ENCODE measurements at places on chromosomes 12 and 14.

DNA sequence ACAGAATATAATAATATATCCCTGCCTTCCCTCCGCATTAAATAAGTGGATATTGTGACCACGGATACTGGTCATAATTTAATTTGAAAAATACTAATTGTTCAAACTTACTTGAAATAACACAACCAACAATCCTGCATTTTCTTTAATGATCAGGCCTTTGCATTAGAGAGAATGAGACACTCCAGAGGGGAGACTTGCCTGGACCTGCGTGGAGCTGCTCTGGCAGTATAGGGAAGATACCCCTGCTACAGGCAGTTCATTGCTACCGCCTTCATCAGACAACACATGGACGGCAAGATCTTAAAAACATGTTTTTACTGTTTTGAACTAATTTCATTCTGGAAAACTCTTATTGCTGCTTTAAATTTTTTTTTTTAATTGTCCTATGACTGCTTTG, 211.0 kb upstream of the FAR2 start:
- DNase-seq: no peak

GRCh38 chr14:80310938-80311750, 99.8 kb upstream of the DIO2 start:
- no peak for DNase-seq

- DNase-seq: no peak
These were observed at the start of gene SDSL for GRCh38 chr12:113422030-113422885. TSS of gene SDSL (plus strand) at chr12:113422380. CDS start at chr12:113427983, 5,603 bp downstream.

DNA sequence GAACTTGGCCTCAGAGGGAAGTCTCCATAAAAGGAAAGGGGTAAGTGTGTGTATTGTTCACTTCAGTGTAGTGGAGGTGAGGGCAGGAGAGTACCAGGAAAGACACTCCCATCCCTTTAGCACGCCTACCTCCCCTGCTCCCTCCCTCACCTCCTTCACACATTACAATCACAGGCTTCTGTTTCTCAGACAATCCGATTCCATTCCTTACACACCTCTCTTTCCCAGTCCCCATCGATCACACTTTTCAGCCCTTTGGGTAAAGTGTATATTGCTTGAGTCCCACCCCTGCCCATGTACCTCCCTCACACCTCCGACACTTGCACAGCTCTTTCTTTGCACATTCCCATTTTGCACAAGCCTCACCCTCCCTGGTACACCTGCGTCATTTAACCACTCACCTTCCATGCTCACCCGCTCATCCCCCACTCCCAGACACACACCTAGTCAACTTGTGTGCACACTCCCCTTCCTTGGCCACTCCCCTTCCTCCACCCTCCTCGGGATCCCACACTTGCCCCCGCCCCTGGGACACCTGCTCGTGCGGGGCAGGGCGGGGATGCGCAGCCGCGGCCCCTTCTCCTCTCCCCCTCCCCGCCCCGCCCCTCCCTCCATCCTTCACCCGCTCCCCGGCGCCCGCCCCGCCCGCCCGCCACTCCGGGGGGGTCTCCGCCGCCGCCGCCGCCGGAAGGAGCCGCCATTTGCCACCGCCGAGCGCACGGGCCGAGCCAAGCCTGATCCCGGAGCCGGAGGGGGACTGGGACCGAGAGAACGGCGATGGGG, at the start of gene MARCHF9:
Gene MARCHF9, plus strand, starts transcription at position 693 of the 783 bp plus-strand sequence. CDS start 426 bp downstream, outside the sequence.
- no peak for DNase-seq

DNA sequence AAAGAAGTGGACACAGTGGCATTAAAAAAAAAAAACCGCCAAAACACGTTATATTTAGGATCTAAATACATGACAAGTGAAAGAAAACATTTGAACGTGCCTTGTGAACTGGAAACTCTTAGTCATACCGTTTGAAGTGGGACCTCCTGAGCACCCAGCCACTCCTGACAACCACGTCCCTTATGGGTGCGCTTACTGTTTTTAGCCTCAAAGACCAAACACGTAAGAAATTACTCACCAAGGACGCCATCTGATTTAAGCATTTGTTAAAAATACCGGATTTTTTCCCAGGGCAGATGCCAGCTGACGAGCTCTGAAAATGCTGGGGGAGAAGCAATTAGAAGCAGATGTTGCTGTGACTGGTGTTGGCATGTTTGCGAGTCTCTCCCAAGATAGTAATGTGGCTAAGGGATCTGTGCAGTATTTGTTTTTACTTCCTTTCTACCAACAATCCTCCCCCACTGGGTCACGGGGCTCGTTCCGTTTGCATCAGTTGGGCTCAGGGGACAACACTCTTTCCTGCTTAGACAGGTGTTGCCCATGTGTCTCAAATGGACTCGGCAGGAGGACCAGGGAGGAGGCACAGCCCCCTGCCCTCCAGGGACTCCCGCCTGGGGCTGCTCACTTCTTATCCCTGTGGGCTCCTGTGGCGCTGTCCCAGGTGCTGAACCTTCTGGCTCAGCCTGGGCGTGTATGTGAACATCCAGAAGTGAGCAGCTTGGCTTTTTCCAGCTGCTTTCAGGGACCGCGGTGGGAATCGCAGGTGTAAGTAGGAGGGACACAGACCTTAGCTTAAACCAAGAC, 101.0 kb downstream of the BEGAIN start:
- peak; percentile 10 for DNase-seq

DNA sequence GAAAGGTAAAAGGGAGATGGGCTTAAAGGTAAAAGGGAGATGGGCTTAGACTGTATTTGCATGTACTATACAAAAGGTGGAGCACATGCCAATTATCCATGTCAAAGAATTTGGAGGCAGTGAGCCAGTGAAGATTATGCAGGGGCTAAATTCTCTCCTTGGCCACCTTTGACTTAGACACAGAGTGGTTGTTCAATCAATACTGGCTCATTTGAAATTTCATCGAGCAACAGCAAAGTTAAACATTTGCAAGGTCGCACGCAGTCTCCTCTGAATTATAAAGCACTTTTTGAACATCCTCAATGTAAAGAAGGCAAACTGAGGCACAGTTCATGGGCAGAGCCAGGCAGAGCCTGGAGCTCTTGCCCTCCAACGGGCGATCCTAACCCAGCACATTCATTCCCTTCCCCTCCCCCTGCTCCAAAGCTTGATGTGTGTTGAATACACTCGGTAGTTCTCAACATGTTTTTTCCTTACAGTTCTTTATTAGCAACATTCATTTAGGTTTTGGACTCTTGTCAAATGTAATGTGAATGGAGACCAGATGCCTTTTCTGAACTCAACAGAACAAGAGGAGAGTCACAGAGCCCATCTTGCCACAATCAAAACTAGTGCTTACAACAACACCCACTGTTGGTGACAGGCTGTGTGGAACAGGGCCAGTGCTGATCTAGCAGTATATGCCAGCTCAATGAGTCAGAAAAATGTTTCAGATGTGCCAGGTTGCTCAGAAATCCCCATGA, 169.7 kb upstream of the G2E3 start:
- no peak for DNase-seq

- DNase-seq: no peak
These were observed 2.6 kb downstream of the YAF2 start for GRCh38 chr12:42235426-42235825.

DNA sequence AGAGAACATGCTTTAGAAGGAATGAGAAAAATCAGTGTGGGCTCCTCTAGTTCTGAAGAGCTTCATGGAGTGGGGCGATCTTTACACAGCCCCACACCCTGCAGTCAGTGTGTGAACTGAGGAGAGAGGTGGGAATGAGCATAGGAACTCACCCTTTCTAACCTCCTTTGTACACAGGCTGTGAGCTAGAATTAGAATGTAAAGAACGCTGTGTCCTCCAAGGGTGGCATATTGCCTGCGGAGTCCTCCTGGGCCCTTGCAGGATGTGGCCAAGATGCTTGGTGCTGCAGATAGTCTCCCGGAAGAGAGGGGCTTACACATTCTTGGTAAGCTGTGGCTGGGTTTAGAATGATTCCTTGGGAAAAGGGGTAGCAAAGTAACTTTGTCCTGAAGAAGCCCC, 43.9 kb downstream of the NINJ2 start:
- DNase-seq: no peak

DNA sequence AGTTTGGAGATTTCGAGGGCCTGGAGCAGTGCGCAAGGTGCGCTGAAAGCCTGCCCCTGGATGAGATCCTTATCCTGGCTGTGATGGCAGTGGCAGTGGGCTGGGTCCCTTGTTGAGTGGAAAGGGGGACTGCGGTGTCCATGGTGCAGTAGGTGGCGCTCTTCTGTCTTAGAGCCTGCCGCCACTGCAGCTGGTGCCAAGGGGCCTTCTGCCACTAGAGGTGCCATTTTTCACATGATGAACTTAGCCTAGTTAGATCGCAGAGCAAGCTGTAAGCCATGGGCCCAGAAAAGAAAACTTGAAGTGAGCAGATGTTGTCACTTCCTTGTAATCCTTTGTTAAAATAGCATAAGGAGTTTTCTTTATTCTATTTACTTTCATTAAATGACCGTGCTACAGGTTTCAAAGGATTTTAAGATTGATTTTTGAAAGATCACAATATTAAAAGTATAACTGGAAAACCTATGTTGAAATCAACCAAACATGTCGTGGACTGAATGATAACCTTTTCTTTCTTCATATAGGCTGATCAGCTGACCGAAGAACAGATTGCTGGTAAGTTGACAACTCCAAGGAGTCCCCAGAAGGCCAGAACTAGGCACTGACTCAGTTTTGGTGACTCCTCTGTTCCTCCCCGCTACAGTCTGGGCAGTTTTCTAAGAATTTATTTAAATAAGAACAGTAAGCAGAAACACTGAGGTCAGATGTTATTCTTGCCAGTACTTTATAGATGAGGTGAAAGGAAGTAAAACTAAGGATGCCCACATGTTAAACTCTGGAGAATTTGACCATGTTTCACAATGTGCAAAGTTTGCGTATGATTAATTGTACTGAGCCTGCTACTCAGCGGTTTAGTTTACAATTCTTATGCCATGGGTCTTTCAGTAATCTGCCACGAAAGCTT, 3.0 kb downstream of the CALM1 start:
- no peak for DNase-seq
